ENCODE measurements at places on chromosomes 13 and 19. TPM values are rescaled to one million over a fixed set of nuclear protein-coding genes. Genes with fewer than 3 reads are reported as not detected.

The SPIB gene
- not detected for total RNA-seq

DNA sequence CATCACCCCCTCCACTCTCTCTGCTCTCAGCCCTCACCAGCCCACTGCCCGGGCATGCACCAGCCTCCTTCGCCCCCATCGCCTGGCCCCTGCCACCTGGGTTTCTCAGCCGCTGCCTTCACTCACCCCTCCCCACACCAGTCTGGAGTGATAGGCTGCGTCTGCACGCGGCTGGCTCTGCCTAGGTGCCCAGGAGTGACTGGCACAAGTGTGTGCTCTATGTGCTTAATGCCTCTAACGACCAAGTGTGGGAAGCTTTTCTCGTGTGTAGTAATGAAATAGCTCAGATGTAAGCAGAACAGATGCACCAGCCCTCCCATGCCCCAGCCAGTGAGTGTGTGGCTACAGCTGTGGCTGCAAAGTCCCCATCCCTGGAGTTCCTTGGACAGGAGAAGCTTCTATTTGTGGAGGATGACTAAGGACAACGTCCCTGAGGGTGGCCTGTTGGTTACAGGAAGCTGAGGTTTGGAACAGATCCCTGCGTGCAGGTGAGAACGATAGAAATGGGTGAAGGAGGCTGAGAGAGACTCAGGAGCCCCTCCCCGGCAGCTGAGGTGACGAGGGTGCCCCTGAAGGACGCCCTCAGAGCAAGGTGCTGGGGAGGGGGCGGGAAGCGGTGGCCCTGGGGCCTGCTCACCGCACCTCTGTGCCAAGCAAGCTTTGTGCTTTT lies 35.6 kb downstream of the ATP11A start:
- no peak for DNase-seq

The DKKL1 gene
- 0.32 TPM for total RNA-seq

GRCh38 chr19:3852614-3853254 lies 16.1 kb downstream of the ZFR2 start:
- DNase-seq, result peak; percentile 34

DNA sequence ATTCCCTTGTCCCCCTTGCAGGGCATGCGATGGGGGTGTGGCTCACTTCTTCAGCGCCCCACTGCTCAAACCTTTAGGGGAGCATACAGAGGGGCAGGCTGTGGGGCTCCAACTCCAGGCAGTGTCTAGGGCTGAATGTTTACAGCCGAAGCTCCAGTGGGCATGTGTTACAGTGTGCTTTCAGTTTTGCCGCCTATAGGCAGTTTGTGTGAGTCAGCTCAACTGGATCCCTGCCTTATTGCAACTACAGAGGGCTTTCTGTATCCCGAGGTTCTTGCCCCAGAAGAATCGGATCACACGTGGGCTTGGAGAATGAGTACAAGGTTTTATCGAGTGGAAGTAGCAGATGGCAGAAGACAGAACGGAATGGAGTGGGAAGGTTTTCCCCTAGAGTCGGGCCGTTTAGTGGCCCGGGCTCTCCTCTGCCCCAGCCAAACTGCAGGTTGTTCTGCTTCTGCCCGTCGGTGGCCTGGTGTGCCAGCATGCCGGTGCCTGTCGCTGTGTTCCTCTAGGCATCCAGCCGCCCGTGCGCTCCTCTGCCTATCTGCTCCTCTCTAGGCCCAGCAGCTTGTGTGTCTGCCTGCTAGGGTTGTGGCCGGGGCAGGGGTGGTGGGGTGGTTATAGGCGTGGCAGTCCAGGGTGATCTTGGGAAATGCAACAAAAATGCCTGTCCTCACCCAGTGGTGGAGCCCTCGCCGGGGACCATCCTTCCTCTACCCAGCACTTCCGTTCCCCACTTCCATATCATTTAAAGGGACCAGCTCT lies 435.9 kb upstream of the SGCG start:
- DNase-seq, result no peak

The OVOL3 gene
- not detected for total RNA-seq

DNA sequence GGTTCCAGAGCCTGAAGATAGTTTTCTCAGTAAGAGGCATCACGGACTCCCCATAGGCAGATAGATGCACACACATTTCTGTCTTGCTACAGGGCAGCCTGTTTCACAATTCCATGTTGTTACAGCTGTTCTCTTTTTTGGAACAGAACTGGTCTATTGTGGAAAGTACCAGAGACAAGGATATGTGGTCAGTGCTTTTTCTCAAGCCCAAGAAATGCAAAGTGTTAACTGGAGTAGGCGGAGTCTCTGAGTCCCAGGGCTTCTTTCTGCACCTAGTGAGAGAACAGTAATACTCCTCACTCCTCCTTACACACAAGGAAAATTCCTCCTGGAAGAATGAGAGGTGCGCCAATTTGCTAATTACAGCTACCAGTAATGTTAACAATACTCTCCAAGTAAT lies 141.6 kb upstream of the ARGLU1 start:
- no peak for DNase-seq
